ENCODE measurements at places on chromosomes 6 and 20.

DNA sequence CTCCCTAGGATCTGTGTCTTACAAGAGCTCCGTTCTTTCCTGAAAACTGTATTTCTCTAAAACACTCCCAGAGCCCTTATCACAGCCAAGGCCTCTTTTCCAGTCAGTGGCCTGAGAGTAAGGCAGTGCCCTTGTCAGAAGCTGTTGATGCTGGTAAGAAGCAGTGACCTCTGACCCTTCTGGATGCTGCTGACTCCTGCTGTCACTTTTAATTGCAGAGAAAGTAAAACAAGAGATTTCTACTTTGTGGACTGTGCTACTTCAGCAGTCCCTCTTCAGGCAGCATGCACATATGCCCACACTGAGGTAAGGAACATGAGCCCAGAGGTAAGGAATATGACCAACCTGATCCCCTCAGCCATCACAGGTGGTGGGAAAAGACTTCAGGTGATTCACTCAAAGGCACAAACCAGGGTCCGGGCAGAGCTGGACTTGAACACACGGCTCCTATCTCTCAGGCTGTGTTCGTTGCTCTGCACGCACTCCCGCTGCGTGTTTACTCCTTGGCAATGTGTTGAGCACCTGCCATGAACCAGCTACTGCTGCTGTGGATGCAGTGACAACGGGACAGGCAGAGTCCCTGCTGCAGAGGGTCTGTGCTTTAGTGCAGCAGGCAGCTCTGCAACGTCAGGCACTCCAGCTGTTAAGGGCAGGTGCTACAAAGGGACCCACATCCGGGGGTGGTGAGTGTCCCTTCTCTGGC is 201.9 kb upstream of the CST7 start:
- DNase-seq, result no peak

DNA sequence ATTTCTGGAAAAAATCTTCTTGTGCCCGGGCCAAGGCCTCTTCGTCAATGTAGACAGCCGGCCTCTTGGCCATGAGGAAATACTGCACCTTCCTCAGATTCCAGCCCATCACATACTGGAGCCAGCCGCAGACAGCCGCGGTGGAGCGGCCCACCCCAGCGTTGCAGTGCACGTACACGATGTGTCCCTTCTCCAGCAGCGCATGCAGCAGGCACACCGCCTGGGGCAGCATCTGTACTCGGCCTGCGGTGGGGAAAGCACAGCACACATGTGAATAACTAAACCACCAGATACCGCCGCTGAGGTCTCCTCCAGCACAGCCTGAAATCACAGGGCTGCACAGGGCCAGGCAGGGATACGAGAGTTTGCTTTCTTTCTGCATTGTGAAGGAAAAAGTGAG is 107.9 kb downstream of the EPM2A start:
- no peak for DNase-seq

- no peak for DNase-seq
Observed at GRCh38 chr6:76518443-76518842, 446.0 kb upstream of the IMPG1 start.

- DNase-seq, result no peak
Observed at GRCh38 chr20:24833592-24833991, 115.5 kb upstream of the CST7 start.

GRCh38 chr20:36391456-36391855 is 85.3 kb downstream of the DLGAP4 start:
- DNase-seq, result no peak

GRCh38 chr6:50889497-50889896 is 70.8 kb downstream of the TFAP2B start:
- DNase-seq, result peak; percentile 5

DNA sequence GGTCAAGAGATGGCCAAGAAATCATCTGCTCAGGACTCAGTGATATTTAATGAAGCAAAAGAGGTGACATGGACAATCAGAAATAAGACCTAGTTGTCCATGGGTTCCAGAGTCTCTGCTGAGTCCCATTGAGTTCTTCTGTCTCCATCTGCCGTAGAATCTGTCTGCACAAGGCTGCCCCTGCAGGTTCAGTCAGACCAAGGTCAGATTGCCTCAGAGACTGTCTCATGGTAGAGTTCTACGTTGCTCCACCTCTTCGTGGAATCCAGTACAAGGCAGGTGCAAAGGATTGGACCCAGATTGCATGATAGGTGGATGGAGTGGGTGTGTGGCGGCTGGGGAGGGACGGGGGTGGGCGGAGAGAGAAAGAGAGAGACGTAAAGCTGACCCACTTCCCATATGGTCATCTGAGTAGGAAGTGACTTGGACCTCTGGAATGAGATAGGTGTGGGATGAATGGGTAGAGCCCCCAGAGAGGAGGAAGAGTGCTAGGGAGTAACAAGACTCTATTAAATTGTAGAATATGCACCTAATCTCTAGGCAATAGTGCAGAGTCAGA is 75.3 kb downstream of the SOBP start:
- no peak for DNase-seq

GRCh38 chr20:11380283-11380682 is 537.4 kb upstream of the BTBD3 start:
- DNase-seq, result no peak

DNA sequence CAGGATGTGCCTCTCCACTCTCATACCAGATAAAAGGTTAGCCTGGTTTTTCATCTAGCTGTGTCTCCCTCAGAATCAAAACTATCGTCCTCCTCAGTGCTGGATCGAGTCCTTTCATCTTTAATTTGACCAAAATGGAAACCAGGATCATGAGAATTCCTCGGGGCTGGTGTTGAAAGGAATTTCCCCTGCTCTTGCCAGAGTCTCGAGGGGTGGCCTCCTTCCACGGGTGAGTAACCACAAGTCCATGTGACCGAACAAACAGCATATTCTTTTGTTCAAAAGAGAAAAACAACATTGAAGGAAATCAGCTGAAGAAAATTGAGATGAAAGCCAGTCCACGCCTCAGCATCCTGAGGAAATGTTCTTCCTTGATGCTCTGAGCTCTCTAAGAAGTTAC is 165.9 kb upstream of the CDYL start:
- DNase-seq, result no peak

- no peak for DNase-seq
Observed at GRCh38 chr6:42915732-42916131, at the start of gene PTCRA. Gene PTCRA (plus strand): TSS chr6:42916053. CDS start chr6:42916070, 17 bp downstream.

- no peak for DNase-seq
Observed at GRCh38 chr6:158142789-158143188, 25.3 kb downstream of the SERAC1 start.

- DNase-seq, result peak; percentile 91
Observed at GRCh38 chr6:154485815-154486214, 24.7 kb downstream of the CNKSR3 start.

DNA sequence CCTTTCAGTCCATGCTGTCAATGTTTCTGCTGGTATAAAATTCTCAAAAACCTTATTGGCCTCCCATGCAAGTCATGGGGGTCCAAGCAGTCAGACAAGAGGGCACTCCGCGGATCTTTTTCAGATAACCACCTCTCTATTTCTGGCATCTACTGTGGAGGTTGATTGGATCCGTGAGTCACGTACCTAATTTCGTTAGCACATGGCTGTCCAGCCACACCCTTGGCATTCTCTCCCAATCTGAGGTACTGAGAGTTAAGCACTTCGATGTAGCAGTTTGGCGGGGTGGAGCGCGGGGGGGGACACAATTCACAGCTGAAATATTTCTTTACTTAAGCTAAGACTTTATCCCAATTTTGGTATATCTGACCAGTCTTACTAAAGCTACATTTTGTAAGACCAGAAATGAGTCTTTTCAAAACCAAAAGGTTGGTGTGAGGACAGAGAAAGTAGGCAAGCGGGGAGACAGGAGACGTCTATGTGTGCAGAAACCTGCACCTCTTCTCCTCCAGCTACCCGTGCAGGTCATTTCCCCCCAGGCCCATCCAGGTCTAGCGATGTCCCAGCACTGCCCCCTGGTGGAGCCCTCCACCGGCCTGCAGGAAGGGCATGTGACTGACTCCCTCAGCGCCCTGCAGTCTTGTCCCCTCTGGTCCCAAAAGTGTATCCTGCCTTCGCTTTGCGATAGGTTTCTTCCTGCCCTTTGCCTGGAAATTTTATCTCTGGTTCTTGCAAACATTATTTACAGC is 113.1 kb downstream of the ADAT2 start:
- DNase-seq, result peak; percentile 63

DNA sequence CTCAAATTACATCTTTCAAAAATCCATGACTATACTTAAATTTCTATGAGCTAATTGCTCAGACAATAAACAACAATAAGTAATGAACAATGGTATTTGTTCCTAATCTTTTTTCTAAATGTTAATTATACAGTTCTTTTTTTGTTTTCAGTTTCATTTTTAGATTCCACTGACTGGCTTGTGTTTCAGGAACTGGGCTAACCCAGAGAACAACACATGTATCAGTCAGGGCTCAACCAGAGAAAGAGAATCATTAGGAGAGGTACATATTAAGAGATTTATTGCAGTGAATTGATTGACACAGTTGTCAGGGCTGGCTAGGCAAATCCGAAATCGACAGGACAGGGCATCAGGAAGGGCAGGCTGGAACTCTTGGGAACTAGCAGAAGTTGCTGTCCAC is 182.8 kb downstream of the GRM1 start:
- no peak for DNase-seq

- DNase-seq, result no peak
Observed at GRCh38 chr6:61134028-61134427, 1152.0 kb downstream of the KHDRBS2 start.

- DNase-seq, result no peak
Observed at GRCh38 chr20:41009946-41010345, 18.7 kb upstream of the TOP1 start.

- no peak for DNase-seq
Observed at GRCh38 chr6:118401325-118401975, 146.6 kb upstream of the PLN start.

- no peak for DNase-seq
Observed at GRCh38 chr6:38676236-38676973, 26.5 kb downstream of the GLO1 start.

DNA sequence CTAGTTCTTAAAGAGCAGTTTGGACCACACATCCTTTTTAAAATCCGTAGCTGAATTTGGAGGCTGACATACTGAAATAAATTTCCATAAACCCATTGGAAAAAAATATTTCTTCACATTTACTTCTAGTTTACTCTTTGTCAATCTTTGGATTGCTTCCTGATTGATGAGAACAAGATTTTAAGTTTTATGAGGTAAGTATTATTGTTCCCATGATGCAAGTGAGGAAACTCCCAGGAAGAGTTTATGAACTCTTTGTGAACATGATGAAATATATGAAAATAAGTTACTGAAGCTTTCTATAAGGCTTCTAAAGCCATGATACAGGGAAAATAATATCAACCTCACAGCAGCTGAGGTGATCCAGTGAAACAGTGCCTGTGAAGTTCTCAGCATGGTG is 320.0 kb downstream of the GJA1 start:
- no peak for DNase-seq

DNA sequence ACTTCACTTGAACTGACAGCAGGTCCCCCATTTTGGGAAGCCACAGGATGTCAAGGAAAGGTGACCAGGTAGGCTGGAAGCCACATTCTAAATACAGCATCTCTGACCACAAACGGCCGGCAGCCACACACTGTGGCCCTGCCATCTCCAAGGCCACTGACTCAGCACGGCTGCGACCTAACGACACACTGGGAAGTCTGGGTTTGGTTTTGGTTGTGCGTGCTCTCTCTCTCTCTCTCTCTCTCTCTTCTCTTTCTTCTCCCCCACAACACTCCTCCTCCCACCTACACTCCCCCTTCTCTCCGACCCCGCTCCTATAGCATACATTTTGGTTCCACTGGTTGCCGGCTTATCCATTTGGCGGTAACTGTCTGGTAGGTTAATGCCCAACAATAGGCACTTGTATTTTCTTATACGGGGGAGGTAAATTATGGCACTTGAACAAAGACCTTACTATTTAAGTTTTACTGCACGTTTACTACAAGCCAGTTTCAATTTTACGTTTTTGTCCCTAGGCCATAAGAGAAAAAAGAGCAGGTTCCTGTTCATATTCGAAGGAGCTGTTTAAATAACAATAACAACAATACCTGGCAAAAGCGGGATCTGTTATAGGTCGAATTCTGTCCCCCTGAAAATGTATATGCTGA is 103.6 kb downstream of the GMDS start:
- peak; percentile 72 for DNase-seq

GRCh38 chr6:141824350-141824749 is 308.4 kb upstream of the GJE1 start:
- DNase-seq, result peak; percentile 1

DNA sequence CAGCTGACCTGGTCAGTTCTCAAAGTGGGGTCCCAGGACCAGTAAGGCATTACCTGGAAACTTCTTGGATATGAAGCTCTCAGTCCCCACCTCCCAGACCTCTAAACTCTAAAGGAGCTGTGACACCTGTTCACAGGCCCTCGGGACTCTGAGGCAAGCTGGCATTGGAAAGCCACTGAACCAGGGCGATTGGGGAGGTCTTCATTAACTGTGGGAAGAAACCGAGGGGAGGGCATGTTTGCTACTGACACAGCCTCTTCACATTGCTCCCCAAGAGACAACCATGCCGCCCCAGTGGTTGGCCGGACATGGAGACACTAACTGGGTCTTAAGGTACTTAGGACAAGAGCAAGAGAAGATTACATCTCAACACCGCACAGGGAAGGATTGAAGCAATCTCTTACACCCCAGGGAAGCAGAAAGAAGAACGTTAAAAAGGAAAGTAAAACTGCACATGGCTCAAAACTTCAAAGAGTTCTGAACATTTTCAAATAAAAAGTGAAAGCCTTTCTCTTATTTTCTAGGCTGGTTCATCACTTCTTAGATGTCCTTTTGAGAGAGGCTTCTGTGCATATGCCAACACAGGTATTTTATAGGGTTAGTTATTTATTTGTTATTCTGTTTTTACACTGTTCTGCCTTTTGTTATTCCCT is 210.0 kb upstream of the CST7 start:
- no peak for DNase-seq

DNA sequence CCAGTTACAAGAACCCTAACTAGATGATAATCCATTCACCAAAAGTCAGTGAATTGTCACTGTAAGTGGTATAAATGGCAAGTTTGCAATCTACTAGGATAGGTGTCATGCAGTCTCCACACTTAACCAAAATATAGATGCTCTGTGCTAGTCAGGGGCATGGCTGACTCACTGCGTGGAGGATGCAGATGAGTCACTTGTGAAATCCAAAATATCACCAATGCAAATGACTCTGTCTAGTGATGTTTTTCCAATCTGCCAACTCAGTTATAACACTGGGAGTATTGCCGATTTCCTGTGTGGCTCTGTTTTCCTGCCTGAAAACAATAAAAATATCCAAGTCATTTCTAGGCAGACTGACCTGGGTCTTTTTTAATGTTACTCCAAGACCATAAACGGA is 47.8 kb upstream of the NRSN1 start:
- no peak for DNase-seq

- no peak for DNase-seq
Observed at GRCh38 chr6:42226645-42227143, 9.0 kb upstream of the MRPS10 start.

GRCh38 chr20:62304331-62305148 is 1.7 kb downstream of the ADRM1 start:
- no peak for DNase-seq

DNA sequence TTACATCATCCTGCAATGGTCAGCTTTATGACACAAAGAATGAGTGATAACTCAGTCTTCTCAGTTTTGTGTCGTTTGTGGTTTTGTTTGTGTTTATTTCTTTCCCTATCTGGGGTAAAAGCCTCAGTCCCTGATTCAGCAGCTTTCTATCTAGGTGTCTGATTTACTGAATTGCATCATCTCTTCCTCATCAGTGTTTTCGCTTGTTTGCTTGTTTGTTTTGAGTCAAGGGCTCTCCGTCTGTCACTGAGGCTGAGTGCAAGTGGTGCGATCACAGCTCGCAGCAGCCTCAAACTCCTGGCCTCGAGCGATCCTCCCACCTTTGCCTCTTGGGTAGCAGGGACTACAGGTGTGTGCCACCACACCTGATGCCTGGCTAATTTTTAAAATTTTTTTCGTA is 548.9 kb downstream of the PRKN start:
- no peak for DNase-seq

GRCh38 chr20:37726321-37726720 is 32.5 kb downstream of the CTNNBL1 start:
- no peak for DNase-seq
